ENCODE measurements at places on chromosomes 7 and 10.

- DNase-seq, result no peak
Measured at GRCh38 chr7:101985903-101986734, 168.7 kb downstream of the CUX1 start.

DNA sequence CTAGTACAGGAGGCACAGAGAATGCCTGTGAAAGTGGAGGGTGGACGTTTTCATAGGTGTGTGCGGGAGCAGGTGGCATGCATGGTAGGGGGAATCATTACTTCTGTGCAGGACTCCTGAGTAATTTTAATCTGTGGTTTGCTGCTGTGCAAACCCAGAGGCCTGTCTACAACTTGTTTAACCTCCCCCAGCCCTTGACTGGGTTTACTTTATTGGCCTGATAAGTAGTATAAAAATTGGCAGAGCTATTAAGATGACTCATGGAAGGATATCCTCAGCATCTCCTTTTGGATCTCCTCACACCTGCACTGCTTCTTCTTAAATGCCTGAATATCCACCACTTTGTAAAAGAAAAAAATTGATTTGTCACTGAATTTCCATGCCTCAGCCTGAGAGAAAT, 104.8 kb downstream of the AUTS2 start:
- DNase-seq, result no peak

DNA sequence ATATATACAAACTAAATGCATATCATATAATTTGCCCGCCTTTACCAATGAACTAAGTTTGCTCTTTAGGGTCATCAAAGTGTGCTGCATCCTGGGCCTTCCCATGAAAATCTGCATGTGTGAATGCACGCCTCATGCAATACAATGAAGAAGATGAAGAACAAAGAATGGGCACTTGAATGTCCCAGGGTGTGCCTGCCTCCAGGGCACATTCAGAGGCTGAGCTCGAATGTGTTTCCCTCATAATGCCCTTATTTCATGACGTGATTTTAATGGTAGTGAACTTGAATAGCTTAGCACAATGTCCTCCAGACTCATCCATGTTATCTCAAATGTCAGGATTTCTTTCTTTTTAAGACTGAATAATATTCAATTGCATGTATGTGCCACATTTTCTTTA, 824.9 kb downstream of the TNS3 start:
- DNase-seq, result no peak

DNA sequence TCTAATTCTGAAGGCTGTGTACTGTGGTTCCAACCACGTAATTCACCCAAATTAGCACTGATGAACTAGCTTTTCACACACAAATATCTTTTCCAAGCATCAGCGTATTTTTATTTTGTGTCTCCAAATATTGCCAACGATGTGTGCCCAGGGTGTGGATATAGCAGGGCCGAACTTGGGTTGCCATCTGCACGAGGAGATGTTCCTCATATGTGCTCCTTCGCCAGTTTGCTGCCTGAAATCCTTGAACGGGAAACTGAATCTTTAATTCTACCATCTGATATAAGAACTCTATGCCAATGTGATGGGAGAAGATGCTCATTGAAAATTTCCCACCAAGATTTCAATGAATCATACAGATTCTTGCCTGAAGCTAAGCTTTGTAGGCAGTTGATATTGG, 121.5 kb upstream of the ZNF438 start:
- no peak for DNase-seq

DNA sequence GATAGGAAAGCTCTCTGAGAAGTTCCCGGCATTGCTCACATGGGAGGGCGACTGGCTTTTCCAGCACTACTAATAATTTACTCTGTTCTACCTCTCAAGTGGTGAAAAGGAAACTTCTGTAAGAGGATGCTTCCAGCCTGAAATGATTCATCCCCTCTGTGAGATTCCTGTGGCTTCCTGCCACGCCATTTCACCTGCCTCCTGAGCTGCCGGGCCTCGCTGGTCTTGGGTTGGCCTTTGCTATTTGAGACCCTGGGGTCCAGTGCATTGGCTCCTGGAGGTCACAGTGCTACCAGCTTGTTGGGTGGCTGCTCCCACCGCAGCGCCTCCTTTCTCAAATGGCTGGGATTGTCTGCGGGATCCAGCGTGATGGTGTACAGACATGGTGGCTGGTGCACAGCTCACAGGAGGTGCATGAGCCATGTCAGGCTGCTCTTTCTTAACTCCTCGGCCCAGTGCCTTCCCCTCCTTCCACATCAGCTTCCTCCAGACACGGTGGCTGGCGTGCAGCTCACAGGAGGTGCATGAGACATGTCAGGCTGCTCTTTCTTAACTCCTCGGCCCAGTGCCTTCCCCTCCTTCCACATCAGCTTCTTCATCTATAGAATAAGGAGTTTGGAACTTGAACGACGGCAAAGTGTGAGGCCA, 42.9 kb upstream of the PCBD1 start:
- DNase-seq, result no peak

DNA sequence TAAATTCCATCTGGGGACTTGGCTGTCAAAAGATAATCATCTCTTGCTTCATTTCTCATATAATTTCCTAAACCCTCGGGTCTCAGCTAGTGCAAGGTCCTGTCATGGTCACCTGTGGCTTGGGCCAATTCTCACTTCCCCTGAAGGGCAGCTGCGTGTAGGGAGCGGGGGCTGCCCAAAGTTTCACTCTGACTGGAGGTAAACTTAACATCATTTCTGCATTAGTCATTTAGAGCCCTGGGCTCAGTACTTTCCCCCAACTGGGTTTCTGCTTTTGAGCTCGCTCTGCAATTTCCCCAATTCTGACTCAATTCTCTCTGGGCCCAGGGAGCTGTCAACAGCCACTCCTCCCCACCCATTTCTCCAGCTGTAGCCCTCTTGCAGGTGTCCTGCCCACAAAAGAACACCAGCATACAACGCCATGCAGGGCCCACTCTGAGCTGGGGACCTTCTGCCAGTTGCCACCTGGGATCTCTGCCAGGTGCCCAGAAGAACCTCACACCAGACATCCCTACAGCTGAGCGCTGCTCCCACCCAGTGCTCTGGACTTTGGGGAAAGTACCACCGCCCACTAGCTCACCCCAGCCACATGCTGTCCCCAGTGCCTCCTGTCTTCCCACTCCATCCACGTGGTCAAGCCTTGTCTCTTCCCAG, 37.9 kb downstream of the VOPP1 start:
- DNase-seq, result peak; percentile 72

- DNase-seq, result no peak
Measured at GRCh38 chr10:111186358-111186757, 109.5 kb downstream of the ADRA2A start.

DNA sequence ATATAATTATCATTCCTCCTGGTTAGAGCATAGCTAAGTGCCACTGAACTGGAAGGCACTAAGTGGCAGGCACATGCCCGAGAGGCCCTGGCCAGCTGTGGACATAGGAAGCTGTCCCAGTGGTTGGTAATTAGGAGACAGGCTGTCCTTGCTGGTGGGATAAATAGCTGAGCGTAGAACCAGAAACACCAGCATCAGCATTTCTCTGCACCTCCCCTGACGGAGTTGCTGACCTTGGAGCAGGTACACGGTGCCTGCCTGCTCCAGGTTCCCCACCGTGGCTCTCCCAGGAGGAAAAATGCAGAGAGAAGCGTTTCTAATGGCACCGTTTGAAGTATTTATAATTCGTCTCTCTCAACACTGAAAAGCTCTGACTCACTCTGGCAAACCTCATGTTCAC, 5.6 kb upstream of the ABLIM1 start:
- DNase-seq, result no peak

GRCh38 chr7:129351320-129351719, 82.9 kb upstream of the STRIP2 start:
- no peak for DNase-seq

DNA sequence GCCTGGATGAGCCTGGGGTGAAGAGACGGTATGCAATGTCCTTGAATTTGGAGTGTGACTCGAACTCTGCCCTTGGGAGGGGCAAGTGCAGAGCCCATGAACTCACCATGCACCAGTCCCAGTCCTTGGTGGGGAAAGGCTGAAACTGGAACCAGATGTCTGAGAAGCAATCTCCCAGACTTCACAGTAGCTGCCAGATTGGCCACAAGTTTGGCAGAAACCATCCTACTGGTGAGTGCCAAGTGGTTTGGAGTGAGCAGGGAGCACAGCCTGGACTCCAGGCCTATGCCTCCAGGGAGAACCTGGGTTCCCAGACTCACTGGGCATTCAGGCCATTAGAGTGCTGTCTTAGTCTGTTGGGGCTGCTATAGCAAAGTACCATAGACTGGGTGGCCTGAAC, 99.6 kb upstream of the LYZL1 start:
- no peak for DNase-seq

GRCh38 chr10:5563991-5564536, 39.3 kb downstream of the CALML3 start:
- DNase-seq, result peak; percentile 23

- DNase-seq, result no peak
Measured at GRCh38 chr7:135403302-135403701, 106.6 kb downstream of the CNOT4 start.

DNA sequence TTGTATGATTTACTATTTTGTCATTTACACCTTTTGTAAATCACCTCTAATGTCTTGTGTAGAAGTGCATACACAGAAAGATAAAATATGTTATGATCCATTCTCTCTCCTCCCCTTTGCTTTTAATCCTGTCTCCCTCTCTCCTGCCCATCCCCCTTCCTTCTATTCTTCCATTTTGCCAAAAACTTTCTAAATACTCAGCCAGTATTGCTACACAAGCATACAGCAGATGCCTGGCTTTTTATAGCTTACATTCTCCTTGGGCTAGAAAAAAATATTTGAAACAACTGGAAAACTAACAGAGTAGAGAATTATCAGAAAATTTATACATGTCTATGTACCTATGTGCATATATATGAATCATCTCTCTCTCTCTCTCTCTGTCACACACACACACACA, 308.7 kb upstream of the BMPER start:
- no peak for DNase-seq

GRCh38 chr7:134723892-134724291, 55.5 kb upstream of the CALD1 start:
- DNase-seq, result no peak

GRCh38 chr10:29646238-29646902, 11.6 kb upstream of the SVIL start:
- DNase-seq, result no peak

GRCh38 chr7:85750454-85750949, 563.6 kb upstream of the SEMA3D start:
- DNase-seq, result no peak

DNA sequence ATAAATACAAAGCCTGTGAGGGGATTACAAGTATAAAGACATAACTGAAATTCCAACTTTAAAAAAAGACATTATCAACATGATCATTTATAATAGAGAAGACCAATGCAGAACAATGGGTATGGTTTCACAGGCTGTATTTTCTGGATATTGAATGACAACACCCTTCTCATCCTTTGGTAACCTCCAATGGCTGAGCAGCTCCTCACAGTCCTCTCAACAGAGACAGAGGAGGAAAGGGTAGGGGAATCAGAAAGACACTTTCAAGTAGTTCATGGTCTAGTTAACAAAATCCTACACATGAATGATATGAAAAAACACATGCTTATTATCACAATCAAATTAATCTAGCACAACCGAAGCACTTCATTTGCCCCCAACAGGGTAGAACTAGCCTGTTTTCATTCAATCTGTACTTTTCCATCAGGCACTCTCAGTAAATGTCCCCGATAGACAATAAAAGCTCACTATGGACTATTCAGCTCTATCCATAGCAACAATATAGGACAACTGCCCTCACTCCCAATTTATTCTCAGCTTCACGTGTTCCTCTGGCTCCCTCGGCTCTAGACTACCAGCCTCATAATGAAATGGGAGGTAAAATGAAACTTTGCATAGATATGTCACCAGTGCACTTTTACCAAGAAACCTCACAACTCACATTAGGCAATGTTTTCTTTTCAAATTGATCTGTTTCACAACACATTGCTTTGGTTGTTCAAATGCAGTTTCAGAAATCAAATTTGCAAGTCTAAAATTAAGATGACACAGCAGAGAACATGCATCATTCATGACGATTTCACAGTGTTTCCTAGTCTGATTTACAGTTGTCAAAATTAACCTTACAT, 211.4 kb downstream of the THSD7A start:
- DNase-seq, result no peak

- DNase-seq, result no peak
Measured at GRCh38 chr10:115272482-115272881, 179.3 kb downstream of the ATRNL1 start.

- DNase-seq, result no peak
Measured at GRCh38 chr10:122096705-122097104, 107.7 kb downstream of the TACC2 start.

GRCh38 chr10:100819424-100819823, 74.0 kb downstream of the PAX2 start:
- no peak for DNase-seq

DNA sequence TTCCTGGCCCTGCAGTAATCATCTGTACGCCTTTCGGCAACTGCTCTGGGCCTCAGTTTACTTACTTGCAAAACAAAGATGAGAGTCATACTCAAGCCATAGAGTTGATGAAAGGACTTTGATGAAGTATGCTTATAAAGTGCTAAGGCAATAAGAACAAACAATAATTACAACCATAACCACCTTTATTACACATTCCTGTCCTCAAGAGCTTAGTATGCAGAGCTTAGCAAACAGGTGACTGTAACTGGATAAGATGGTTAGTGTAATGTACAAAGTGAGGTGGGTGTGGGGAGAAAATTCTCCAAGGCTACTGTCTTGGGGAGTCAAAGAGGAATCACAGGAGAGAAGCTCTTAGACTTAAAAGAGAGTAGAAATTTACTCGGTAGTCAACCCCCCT, 117.0 kb upstream of the AFAP1L2 start:
- no peak for DNase-seq

DNA sequence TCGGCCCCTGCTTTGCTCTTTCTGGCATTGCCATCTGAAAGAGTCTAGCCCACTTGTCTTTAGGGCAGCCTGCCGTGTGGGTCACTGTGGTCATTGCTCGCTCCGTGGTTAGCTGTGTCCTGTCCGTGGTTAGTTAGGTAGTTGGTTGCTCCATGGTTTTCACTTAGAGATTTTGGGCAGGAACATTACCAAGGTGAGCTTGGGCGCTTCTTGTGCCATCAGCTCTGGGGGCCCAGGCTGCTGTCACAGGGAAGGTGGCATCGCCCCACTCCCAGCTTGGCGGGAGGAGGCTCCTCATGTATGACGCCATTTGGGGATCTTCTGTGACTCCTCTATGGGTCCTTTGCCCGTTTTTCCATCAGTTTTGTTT, 53.1 kb downstream of the INPP5A start:
- no peak for DNase-seq

DNA sequence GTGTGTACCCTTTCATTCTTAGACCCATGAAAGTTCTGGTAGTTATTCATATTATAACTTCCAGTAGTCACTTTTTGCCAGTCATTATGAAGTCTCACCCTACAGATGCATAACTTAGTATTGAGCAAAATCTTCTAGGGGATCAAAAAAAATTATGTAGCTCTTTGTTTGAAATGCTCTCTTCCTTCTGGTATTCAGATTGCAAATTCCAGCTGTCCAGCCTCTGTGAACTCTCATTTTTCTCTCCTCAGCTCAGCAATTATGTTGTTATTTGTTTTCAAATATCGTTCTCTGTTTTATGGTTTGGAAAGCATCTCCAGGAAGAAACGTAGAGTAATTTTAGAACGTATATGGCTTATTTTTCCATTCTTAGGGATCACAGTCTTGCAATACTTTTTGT, 442.5 kb downstream of the SEMA3D start:
- no peak for DNase-seq

- no peak for DNase-seq
Measured at GRCh38 chr7:139772115-139772514, 5.7 kb downstream of the HIPK2 start.

GRCh38 chr7:44977959-44978335, 868 bp downstream of the MYO1G start:
- DNase-seq, result no peak
